ENCODE measurements at places on chromosomes 2 and 18. TPM values are rescaled to one million over a fixed set of nuclear protein-coding genes. Genes with fewer than 3 reads are reported as not detected.
A peak's percentile ranks its signal among the peaks of the same experiment; 100 is the strongest.

DNA sequence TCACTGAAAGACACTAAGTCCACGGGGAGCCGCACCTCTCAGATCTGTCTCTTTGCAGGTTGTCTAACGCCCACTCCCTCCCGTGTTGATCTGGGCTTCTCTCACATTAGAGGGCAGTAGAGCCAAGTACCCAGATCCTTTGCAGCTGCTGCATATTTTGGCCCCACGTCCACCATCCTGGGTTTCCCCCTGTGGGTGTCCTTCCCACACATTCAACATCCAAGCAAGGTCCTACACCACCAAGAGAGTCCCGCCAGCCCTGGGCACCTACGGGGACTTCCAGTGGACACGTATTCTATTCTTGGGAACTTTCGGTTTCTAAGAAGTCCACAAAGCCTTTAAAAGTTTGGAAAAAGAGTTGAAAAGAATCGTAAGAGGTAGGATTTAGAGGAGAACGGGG lies 116.6 kb downstream of the ATL2 start:
- peaks cover 5% of the 10 kb centered on the region for H3K4me1 ChIP-seq
- H3K4me3 ChIP-seq: no peak overlapping the region
- H3K27me3 ChIP-seq: peaks cover 3% of the 10 kb centered on the region
- no peak for DNase-seq
- H3K36me3 ChIP-seq: no peaks in the 10 kb centered on the region

- no peak overlapping the region for H3K4me3 ChIP-seq
- no peak for DNase-seq
- H3K4me1 ChIP-seq: no peaks in the 10 kb centered on the region
- no peak overlapping the region for H3K27ac ChIP-seq
- no peaks in the 10 kb centered on the region for H3K36me3 ChIP-seq
Measured at GRCh38 chr2:50466685-50467084, 565.2 kb downstream of the NRXN1 start.

- H3K36me3 ChIP-seq: no peaks in the 10 kb centered on the region
- peaks cover 18% of the 10 kb centered on the region for H3K4me1 ChIP-seq
- no peak for DNase-seq
- H3K27me3 ChIP-seq: no peaks in the 10 kb centered on the region
- no peak overlapping the region for H3K27ac ChIP-seq
Measured at GRCh38 chr2:29950481-29950880, 29.1 kb upstream of the ALK start.

DNA sequence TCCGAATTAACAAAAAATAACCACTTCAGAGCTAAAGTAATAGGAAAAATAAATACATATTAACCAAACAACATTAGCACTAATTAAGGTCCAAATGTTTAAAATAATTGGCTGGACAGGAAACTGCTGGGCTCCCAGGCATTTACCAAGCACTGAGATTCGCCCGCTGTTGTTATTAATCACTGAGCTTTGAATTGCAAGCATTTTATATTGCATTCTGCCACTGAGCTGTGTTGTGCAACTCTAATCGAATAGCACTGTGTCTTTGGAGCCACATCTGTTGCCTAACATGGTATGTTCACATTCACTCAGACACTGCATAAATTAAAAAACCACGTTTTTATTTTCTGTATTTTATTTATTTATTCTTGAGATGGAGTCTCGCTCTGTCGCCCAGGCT lies 88.9 kb downstream of the SOWAHC start:
- no peaks in the 10 kb centered on the region for H3K27me3 ChIP-seq
- peaks cover 58% of the 10 kb centered on the region for H3K4me1 ChIP-seq
- H3K36me3 ChIP-seq: no peaks in the 10 kb centered on the region
- DNase-seq: no peak
- no peak overlapping the region for H3K4me3 ChIP-seq

GRCh38 chr2:203346612-203347011 lies 18.4 kb downstream of the ABI2 start:
- no peak overlapping the region for H3K27ac ChIP-seq
- DNase-seq: no peak
- H3K4me1 ChIP-seq: peaks cover 9% of the 10 kb centered on the region
- H3K27me3 ChIP-seq: no peaks in the 10 kb centered on the region
- peaks cover 15% of the 10 kb centered on the region for H3K36me3 ChIP-seq

DNA sequence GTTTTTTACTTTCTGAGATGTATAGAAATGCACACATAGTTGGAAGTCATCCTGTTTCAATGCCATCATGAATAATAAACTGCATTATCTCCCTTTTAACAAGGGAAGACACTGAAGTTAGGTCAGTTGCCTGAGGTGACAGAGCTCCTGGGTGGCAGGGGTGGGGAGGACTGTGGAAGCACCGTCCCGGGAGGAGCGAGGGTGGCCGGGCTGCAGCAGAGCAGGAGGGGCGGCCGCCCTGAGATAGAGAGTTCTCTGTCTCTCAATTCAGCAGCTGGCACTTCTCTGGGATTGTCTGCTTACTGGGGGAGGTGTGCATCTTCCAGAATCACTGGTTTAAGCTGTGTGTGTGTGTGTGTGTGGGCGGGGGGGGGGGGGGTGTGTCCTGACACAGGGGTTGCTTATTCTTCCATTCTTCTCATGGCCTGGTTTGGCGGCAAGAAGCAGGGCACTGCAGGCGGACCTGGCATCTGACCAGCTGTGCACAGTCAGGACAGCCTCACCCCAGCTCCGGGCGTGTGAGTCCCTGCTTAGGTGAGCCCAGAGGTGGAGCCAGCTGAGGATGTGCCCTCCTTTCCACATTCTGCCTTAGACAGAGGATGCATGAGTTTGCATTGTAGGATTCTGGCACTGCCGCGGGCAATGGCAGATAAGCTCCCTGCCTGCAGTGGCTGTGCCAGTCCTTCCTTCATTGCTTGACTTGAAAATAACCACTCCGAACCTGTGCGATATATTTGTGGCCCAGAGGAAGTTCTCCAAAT lies 40.4 kb downstream of the VWA3B start:
- no peak overlapping the region for H3K4me3 ChIP-seq

- H3K4me1 ChIP-seq: peaks cover 71% of the 10 kb centered on the region
- H3K36me3 ChIP-seq: no peaks in the 10 kb centered on the region
- H3K27ac ChIP-seq: no peak overlapping the region
- H3K4me3 ChIP-seq: peak overlapping the region; percentile 35
Measured at GRCh38 chr2:222306393-222307142, 7.8 kb upstream of the PAX3 start.

GRCh38 chr2:72325592-72326422 lies 178.1 kb upstream of the CYP26B1 start:
- no peaks in the 10 kb centered on the region for H3K27me3 ChIP-seq
- no peak overlapping the region for H3K27ac ChIP-seq
- H3K4me3 ChIP-seq: no peak overlapping the region
- peaks cover 10% of the 10 kb centered on the region for H3K4me1 ChIP-seq
- DNase-seq: peak; percentile 72

DNA sequence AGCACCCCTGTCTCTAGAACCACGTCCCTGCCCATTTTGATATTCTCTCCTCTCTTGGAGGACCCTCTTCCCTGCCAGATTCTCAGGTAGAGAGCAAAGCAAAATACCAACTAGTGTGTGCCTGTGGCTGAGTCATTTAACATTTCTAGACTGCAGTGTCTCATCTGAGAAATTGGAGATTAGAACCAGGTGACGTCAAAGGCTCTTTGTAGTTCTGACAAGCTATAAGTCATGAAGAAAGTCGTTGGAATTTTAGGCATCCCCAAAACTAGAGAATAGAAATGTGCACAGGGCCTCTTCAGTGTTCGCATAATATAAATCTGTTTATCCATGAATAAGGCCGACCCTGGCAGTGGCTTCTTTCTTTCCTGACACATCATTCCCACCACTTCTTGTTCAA lies 74.4 kb upstream of the TANC1 start:
- H3K27me3 ChIP-seq: no peaks in the 10 kb centered on the region
- no peak overlapping the region for H3K4me3 ChIP-seq
- no peaks in the 10 kb centered on the region for H3K4me1 ChIP-seq
- no peak overlapping the region for H3K27ac ChIP-seq
- H3K36me3 ChIP-seq: no peaks in the 10 kb centered on the region

GRCh38 chr18:2495381-2495780 lies 75.9 kb downstream of the METTL4 start:
- no peak overlapping the region for H3K27ac ChIP-seq
- no peaks in the 10 kb centered on the region for H3K27me3 ChIP-seq
- H3K36me3 ChIP-seq: no peaks in the 10 kb centered on the region
- peaks cover 8% of the 10 kb centered on the region for H3K4me1 ChIP-seq

RAD51AP2 gene
- 0.30 TPM for total RNA-seq

QPCT gene
- 19.5 TPM for total RNA-seq

TRIB2 gene
- total RNA-seq: 89.3 TPM

MC4R gene
- not detected for total RNA-seq

SKOR2 gene
- 0.34 TPM for total RNA-seq

C2orf66 gene
- not detected for total RNA-seq

TSPYL6 gene
- not detected for total RNA-seq

ELOA2 gene
- not detected for total RNA-seq

NOSTRIN gene
- not detected for total RNA-seq
